ENCODE measurements at places on chromosomes 2 and 18. TPM values are rescaled to one million over a fixed set of nuclear protein-coding genes. Genes with fewer than 3 reads are reported as not detected.

GRCh38 chr2:17557596-17557995 is 17.1 kb downstream of the VSNL1 start:
- DNase-seq, result no peak

The ANTXR1 gene
- total RNA-seq, result 54.3 TPM

- DNase-seq, result no peak
Observed at GRCh38 chr2:40844353-40845277, 392.7 kb upstream of the SLC8A1 start.

The DTNA gene
- 21.0 TPM for total RNA-seq

All from lower lobe of right lung (tissue), 2 donors.